ENCODE measurements at places on chromosomes 13 and 19. TPM values are rescaled to one million over a fixed set of nuclear protein-coding genes. Genes with fewer than 3 reads are reported as not detected.

PCDH17 gene
- 1.1 TPM for total RNA-seq

KCNK6 gene
- 0.91 TPM for total RNA-seq

GSX1 gene
- total RNA-seq, result not detected

LGALS7 gene
- total RNA-seq, result not detected

LGI4 gene
- total RNA-seq, result not detected
